Activated CD8-positive, alpha-beta memory T cell treated with anti-CD3 and anti-CD28 coated beads, Interleukin-2, amount 10 ng/mL, durations not matched to agents 7 days and 5 days (primary cell): ENCODE measurements at places on chromosomes 6 and 20. TPM values are rescaled to one million over a fixed set of nuclear protein-coding genes. Genes with fewer than 3 reads are reported as not detected.
A peak's percentile ranks its signal among the peaks of the same experiment; 100 is the strongest.

GRCh38 chr20:49356676-49357075 lies 78.8 kb upstream of the ZNFX1 start:
- H3K4me1 ChIP-seq = no peaks in the 10 kb centered on the region
- no peak overlapping the region for H3K27ac ChIP-seq
- DNase-seq = no peak
- no peaks in the 10 kb centered on the region for H3K36me3 ChIP-seq
- peaks cover 17% of the 10 kb centered on the region for H3K27me3 ChIP-seq

- no peaks in the 10 kb centered on the region for H3K27me3 ChIP-seq
- H3K27ac ChIP-seq = no peak overlapping the region
- H3K4me3 ChIP-seq = no peak overlapping the region
- peak; percentile 54 for DNase-seq
- H3K4me1 ChIP-seq = peaks cover 21% of the 10 kb centered on the region
These were observed 121.2 kb downstream of the SGK1 start for GRCh38 chr6:134196568-134197193.

EDN3 gene
- total RNA-seq = not detected

- no peak for DNase-seq
- peaks cover 11% of the 10 kb centered on the region for H3K4me1 ChIP-seq
- no peaks in the 10 kb centered on the region for H3K27me3 ChIP-seq
- H3K27ac ChIP-seq = peak overlapping the region; percentile 66
- peak overlapping the region; percentile 38 for H3K4me3 ChIP-seq
- H3K36me3 ChIP-seq = peaks cover 1% of the 10 kb centered on the region
These were observed 29.1 kb downstream of the TXLNB start for GRCh38 chr6:139262519-139263300.

PAQR8 gene
- 12.1 TPM for total RNA-seq

- no peaks in the 10 kb centered on the region for H3K4me1 ChIP-seq
- H3K27me3 ChIP-seq = no peaks in the 10 kb centered on the region
- no peak overlapping the region for H3K27ac ChIP-seq
- no peak overlapping the region for H3K4me3 ChIP-seq
These were observed 564.8 kb upstream of the CDH4 start for GRCh38 chr20:60687213-60687612.

GRCh38 chr6:42984001-42984923 lies at the start of gene PPP2R5D:
Gene PPP2R5D (plus strand): TSS chr6:42984570. CDS start chr6:42984678, 108 bp downstream.
- peak within 1 kb of the TSS; percentile 88 for H3K27ac ChIP-seq
- peak within 1 kb of the TSS; percentile 86 for H3K4me3 ChIP-seq
- peak; percentile 99 for DNase-seq
- H3K27me3 ChIP-seq = no peaks in the 10 kb centered on the region
- peaks cover 46% of the 10 kb centered on the region for H3K4me1 ChIP-seq

GRCh38 chr6:124330197-124330596 lies 526.5 kb downstream of the NKAIN2 start:
- no peak overlapping the region for H3K27ac ChIP-seq
- H3K4me1 ChIP-seq = no peaks in the 10 kb centered on the region
- H3K4me3 ChIP-seq = no peak overlapping the region
- H3K27me3 ChIP-seq = no peaks in the 10 kb centered on the region

GRCh38 chr6:110334423-110335180 lies 23.5 kb downstream of the METTL24 start:
- H3K27me3 ChIP-seq = peaks cover 8% of the 10 kb centered on the region
- no peaks in the 10 kb centered on the region for H3K36me3 ChIP-seq
- DNase-seq = no peak
- H3K27ac ChIP-seq = no peak overlapping the region
- H3K4me1 ChIP-seq = no peaks in the 10 kb centered on the region

JPH2 gene
- total RNA-seq = not detected
